ENCODE measurements at places on chromosomes 13 and 19.

GRCh38 chr19:6101991-6102390 lies 8.3 kb downstream of the RFX2 start:
- DNase-seq: no peak
- peaks cover 10% of the 10 kb centered on the region for H3K4me1 ChIP-seq
- no peak overlapping the region for H3K4me3 ChIP-seq
- H3K36me3 ChIP-seq: peaks cover 5% of the 10 kb centered on the region
- H3K27ac ChIP-seq: no peak overlapping the region
- no peaks in the 10 kb centered on the region for H3K27me3 ChIP-seq

DNA sequence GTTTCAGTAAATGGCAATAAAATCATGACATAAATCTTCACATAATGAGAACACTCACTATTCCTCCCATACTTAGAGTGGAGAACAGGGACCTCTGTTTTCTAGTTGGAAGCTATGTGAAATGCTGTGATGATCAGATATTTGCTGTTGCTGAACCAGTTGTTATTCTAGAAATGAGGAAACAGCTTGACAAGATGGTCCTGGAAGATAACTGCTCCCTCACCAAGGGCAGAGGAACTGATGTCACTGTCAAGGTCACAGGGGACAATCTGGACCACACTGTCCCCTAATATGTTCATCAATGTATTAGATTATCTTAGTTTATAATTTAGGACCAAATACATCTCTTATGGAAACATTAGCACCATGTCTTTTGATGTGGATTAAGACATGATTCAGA lies 1173.3 kb downstream of the PCDH17 start:
- H3K4me1 ChIP-seq: no peaks in the 10 kb centered on the region
- no peak overlapping the region for H3K27ac ChIP-seq
- DNase-seq: no peak
- H3K36me3 ChIP-seq: no peaks in the 10 kb centered on the region
- H3K27me3 ChIP-seq: no peaks in the 10 kb centered on the region
- no peak overlapping the region for H3K4me3 ChIP-seq

DNA sequence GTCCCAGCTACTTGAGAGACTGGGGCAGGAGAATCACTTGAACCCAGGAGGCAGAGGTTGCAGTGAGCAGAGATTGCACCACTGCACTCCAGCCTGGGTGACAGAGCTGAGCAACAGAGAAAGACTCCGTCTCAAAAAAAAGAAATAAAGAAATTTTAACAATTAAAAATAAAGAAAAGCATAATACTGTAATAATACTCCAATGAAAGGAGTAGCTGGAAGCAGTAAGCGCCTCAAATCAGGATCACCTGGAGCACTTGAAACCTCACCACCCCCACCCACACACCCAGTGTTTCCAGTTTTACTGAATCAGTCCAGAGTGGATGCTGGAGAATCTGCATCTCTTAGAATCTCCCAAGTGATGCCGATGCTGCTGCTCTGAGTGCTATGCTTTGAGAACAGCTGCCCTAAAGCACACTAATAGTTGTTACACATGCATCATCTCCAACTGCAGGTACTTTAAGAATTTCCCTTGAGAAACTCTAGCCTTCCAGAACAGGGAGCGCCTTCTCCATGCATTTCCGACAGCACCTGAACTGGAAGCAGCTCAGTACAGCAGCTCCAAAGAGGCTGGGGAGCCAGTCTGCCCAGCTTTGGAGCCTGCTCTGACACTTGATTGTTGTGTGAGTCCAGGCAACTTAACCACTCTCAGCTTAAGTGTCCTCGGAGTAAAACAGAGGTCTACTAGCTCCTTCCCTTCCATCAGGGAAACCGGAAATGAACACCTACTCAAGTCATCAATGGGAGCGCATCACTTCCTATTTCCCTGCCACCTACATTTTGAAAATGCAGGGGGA lies 2.9 kb downstream of the ABCC4 start:
- peaks cover 12% of the 10 kb centered on the region for H3K27me3 ChIP-seq
- no peak overlapping the region for H3K27ac ChIP-seq
- peaks cover 30% of the 10 kb centered on the region for H3K4me1 ChIP-seq
- no peak for DNase-seq

- no peaks in the 10 kb centered on the region for H3K36me3 ChIP-seq
- no peak overlapping the region for H3K27ac ChIP-seq
- no peak for DNase-seq
- H3K4me3 ChIP-seq: no peak overlapping the region
- no peaks in the 10 kb centered on the region for H3K4me1 ChIP-seq
These were observed 50.1 kb upstream of the MAB21L1 start for GRCh38 chr13:35526577-35526976.

Data from activated CD4-positive, alpha-beta T cell treated with anti-CD3 and anti-CD28 coated beads, Interleukin-2, amount 10 ng/mL, durations not matched to agents 7 days and 5 days (primary cell).